Globus pallidus (tissue), 1 donor: ENCODE measurements at places on chromosomes 5 and 9.

DNA sequence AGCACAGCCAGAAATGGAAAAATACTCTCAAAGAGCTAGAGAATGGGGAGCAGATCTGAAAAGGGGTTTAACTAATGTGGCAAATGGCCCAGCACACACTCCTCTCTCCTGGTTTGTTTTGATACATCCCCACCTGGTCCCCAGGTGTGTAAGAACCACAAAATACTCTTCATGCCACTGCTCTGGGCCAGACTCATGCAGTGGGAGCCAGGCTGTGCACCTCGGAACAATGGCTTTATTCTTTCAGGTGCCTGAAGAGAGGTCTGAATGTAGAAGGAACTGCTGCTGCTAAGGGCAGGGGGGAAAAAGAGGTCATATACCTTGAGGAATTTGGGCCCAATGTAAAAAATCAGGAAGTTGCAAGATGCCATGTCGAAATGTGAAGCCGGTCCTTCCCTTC is 123.9 kb upstream of the ADAMTSL1 start:
- DNase-seq: no peak

GRCh38 chr5:128765448-128766061 is 199.7 kb upstream of the SLC27A6 start:
- no peak for DNase-seq

GRCh38 chr5:149724130-149724840 is 5.8 kb upstream of the PPARGC1B start:
- DNase-seq: no peak

DNA sequence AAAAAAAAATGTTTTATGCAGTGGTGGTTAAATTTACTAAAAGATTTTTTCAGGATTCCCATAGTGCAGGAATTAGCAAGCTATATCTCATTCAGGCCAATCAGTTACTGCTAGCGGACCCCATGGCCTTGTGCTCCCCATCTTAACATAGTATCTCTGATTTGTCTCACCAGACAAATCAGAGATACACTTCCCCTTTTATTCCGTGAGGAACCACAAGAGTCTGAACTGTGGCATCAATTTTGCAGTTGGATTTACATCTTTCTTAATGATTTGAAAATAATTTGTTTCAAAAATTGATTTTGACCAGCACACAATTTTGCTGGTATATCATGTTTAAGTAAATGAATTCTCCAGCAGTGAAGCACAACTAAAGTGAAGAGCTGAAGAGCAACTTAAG is 17.9 kb downstream of the ITGA1 start:
- no peak for DNase-seq

- DNase-seq: no peak
Measured at GRCh38 chr5:41156739-41157138, 56.6 kb downstream of the C6 start.

DNA sequence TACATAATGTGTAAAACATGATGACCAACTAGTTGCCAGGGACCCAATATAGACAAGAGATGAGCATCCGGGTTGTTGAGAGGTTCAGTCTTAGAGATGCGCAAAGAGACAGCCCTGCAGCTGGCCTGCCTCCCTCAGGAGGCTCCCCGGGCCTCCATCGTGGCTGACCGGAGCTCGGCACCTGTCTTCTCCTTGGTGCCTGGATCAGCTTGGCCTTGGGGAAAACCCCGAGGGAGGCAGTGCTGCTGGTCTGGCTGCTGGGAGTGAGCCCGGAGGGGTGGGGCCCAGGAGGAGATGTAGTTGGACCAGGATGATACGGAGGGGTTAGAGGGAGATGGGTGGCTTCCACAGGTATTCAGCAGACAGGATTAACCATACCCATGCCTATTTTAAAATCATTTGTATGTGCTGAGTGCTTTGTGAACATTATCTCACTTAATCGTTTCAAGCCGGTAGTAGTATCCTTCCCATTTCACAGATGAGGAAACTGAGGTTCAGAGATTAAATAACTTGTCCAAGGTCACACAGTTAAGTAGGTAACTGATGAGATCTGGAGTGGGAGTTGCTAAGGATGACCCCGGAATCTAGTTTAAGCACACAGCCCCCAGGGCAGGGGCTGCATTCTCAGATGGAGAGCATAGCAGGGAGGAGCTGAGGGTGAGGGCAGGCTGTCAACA is 173.8 kb downstream of the COL23A1 start:
- DNase-seq: no peak

GRCh38 chr9:95667789-95668188 is 151.0 kb upstream of the PTCH1 start:
- DNase-seq: no peak
